ENCODE measurements at places on chromosomes 1 and 21. TPM values are rescaled to one million over a fixed set of nuclear protein-coding genes. Genes with fewer than 3 reads are reported as not detected.

DNA sequence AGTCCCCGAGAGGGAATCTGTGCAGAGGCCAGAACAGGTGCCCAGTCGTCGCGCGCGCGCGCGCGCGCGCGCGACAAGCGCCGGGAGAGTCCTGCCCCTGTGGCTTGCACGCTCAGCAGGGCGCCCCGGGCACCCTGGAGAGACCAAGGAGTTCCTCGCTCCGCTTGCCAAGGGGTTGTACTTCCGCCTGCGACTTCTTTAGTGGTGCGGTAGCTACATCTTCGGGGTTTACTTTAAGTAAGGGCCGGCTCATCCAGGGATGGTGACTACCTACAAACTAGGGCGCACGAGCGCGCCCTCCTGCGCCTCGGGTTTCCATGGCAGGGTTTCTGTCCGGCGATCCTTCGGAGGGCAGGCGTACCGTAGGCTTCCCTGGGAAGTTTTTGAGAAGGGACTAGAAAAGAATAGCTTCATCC, 1.4 kb downstream of the LHX4 start:
- DNase-seq: peak; percentile 70

DNA sequence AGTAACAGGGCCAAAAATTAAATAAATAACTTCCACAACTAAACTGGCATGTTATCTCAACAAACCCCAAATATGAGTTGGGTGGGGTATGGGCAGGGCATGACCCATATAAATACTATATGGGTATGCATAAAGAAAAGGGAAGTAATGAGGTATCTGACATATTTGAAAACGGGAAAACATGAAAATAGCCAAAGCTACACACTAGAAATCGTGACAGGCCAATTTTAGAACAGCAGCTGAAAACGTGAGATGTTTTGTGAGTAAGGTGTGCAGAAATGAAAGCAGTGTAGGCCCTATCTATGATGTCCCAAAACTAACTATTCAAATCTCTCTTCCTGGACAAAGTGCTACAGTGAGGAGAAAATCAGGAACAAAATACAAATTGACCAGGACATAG, 537.9 kb upstream of the NR5A2 start:
- no peak for DNase-seq

DNA sequence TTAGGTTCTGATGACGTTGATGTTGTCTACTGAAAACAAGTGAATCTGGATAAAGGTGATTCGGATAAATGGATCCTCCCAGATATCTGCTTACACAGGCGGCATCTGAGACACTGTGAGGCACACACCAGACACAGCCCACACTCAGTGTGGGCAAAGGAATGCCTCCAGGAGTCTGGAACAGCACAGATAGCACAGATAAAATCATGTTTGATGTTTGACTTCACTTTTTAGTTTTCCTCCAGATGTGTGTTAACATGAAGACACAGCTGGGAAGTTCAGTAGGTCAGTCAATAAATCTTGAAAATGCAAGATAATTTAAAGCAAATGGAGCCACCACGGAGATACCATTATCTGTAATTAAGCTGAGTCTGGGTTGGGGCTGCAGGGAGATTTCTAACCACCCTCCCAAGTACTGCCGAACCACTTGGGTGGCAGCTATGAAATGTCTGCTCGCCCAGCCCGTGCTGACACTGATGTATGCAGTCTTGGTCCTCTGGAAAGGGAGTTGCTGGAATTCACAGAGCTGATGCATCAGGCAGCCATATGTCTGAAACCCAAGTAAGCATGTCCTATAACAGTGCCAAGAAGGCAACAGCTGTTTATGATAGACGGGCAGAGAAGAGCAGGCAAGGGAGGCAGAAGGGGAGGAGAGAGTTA, 11.7 kb downstream of the CAPN9 start:
- no peak for DNase-seq

- no peak for DNase-seq
These were observed 315.7 kb downstream of the TPR start for GRCh38 chr1:186059311-186059710.

- peak; percentile 95 for DNase-seq
These were observed 79.0 kb upstream of the NFASC start for GRCh38 chr1:204791453-204792353.

GRCh38 chr21:45408271-45408791, 3.4 kb downstream of the COL18A1 start:
- DNase-seq: no peak

GRCh38 chr21:33109574-33110339, 39.8 kb downstream of the OLIG1 start:
- peak; percentile 62 for DNase-seq

DNA sequence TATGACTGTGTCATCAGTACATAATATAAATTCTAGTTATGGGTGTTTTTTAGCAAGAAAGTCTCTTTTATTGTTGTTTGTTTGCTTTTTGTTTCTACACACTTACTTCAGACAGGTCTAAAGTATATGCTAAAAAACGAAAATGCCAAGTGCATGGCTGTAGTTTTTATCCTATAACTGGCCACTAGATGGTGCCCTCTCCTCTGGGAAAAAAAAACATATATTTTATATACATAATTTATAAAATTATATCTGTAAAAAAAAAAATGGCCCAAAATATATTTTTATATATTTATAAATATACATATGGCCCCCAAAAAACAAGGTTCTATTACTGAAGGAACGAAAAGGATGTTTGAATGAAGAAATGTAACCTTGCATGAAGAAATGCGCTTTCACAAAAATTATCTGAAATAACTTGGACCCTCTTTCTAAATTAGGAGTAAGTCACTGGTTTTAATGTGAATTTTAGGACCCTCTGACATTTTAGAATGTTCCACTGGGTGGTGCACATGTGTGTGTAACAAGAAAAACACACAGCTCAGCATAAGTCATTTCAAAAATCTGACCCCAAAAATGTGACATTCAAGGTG, 93.5 kb downstream of the TTLL7 start:
- DNase-seq: no peak

GRCh38 chr21:41626021-41626420, 118.1 kb upstream of the TMPRSS2 start:
- DNase-seq: no peak

GRCh38 chr1:184472136-184472535, 85.3 kb downstream of the C1orf21 start:
- DNase-seq: no peak

GRCh38 chr21:31671146-31671716, 11.7 kb downstream of the SOD1 start:
- DNase-seq: no peak

DNA sequence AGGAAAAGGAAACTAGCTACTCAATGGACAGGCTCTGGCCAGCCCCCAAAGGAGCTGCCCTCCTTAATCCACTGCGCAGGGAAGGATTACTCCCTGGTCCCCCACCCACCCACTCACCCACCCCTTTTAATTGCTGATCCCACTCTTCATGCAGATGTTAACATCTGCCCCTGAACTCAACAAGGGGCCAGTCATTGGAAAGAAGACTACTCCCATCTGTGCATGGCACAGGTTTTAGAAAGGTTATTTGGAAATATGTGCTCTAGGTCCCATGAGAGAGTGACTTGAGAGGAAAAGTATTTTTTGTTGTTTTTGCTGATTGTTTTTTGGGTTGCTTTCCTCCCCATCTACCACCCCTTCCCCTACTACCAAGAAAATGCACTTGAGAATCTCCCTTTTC, 94.4 kb upstream of the FGGY start:
- no peak for DNase-seq

GRCh38 chr1:1562556-1563195, 12.0 kb downstream of the SSU72 start:
- no peak for DNase-seq

GRCh38 chr1:63799307-63799706, 25.5 kb downstream of the ROR1 start:
- no peak for DNase-seq

GRCh38 chr1:116259663-116260062, 113.4 kb upstream of the ATP1A1 start:
- DNase-seq: no peak

DNA sequence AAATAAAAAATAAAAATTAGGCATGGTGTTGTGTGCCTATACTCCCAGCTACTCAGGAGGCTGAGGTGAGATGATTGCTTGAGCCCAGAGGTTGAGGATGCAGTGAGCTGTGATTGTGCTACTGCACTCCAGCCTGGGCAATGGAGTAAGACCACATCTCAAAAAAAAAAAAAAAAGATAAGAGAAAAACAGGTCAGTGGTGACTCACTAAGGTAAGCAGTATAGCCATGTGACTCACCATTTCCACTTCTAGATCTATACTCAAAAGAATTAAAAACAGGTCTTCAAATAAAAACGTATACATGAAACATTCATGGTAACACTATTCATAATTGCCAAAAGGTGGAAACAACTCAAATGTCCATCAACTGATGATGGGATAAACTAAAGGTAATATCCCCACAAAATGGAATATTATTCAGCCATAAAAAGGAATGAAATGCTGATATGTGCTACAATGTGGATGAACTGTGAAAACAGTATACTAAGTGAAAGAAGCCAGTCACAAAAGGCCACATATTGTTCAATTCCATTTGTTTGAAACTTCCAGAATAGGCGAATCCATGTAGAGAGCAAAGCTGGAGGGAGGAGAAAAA, 75.1 kb downstream of the ZNF281 start:
- no peak for DNase-seq

DNA sequence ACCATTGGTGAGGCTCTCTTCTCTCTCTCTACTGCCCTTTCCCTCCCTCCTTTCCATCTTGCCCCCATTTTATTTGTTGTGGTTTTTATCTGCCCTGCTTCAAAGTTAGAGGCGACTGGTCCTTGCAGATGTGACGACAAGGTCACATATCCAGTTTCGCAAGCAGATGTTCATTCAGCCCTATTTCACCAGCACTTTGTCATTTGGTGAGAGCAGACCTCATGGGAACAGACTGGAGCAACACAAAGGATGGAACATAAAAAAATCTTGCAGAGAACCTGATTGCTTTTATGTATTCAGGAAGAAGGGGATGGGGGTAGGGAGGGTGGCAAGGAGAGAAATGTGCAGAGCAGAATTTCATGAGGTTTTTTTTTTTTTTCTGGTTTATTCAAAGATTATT, 84.3 kb downstream of the ELAVL4 start:
- DNase-seq: no peak

GRCh38 chr1:211210052-211210451, 49.1 kb upstream of the RCOR3 start:
- DNase-seq: no peak

DNA sequence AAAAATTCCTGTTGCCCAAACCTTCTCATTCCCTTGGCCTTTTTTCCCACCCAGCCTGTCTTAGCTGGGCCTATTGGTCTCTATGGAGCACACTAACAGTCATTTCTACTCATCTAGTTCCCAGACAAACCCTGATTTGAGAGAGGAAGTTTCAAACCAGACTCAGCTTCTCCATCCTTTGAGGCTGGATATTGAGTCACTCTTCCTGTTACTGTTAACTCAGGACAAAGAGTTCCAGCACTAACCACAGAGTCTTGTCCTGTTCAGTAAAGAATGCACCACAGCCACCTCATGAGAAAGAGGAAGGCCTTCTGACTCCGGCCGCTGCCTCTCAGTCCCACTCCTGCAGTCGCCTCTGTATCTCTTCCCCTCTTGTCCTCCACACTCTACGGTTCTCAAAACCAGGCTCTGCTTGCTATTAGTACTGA, 137.8 kb downstream of the PTPRC start:
- no peak for DNase-seq

- no peak for DNase-seq
These were observed 45.8 kb downstream of the RGS7 start for GRCh38 chr1:241311056-241311746.

DNA sequence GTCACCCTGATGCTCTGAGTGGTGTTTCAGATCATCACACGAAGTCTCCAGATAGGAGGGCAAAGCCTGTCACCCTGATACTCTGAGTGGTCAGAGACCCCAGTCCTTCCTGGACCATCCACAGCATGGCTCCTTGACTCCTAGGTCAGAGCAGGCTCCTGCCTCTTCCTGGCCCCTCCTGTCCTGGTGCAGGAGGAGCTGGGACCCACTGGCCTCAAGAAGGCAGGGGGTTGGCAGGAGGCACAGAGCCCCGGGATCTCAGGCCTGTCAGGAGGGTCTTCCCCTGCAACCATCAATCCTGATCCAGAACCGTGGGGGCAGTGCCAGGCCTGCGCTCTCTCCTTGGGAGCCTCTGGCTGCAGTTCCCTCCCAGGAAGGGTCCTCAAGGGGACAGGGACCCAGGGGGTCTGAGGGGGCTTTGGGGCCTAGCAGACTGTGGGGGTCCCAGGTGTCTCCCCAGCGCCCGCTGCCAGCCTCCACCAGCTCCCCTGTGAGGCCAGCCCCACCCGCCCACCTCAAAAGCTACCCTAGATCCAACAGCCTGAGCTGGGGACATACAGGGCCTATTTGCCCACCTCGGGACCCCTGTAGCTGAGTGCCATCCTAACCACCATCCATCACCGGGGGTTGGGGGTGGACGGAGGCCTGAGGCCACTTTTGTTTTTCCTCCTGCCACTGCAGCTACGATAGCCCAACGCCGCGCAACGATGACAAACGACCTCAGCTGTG, 27.5 kb downstream of the COL6A1 start:
- DNase-seq: no peak

- peak; percentile 39 for DNase-seq
These were observed 23.9 kb downstream of the PCNT start for GRCh38 chr21:46347791-46348381.

GRCh38 chr21:14548779-14549178, 2.7 kb upstream of the SAMSN1 start:
- DNase-seq: no peak

DNA sequence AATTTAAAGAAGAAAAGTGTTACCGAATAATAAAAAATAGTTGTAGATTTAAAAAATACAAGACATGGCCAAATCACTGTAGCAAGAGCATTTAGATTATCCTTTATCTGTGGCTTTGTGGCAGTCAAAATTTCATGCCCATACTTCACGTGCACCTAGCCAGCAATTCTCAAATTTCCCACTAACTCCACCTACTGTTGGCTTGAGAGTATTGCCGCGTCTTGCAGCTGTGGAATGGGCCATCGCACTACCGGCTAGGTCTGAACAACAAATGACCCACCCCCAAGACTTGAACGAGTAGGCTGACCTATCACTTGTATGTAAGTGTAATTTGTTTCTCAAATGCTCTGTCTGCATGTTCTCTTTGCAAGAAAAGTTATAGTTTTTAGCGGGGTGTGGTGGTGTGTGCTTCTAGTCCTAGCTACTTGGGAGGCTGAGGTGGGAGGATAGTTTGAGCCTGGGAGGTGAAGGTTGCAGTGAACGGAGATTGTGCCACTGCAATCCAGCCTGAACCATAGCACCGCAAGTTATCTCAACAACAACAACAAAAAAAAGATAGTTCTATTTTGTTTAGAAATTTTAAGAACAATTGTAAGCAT, 4.1 kb downstream of the KRTAP13-4 start:
- DNase-seq: peak; percentile 64

GRCh38 chr1:2797741-2798016, 3.8 kb downstream of the TTC34 start:
- no peak for DNase-seq

The WNT3A gene
- total RNA-seq: 0.16 TPM

The TDRD5 gene
- 0.66 TPM for total RNA-seq

The HCRTR1 gene
- total RNA-seq: 0.13 TPM

The RAB25 gene
- 82.5 TPM for total RNA-seq

The HPCA gene
- total RNA-seq: 1.9 TPM

The TEX38 gene
- total RNA-seq: 0.21 TPM

The ERG gene
- 4.5 TPM for total RNA-seq

The TTC39A gene
- 8.4 TPM for total RNA-seq

The OR2T35 gene
- total RNA-seq: not detected

The DUSP10 gene
- 1.6 TPM for total RNA-seq

The CYYR1 gene
- 29.3 TPM for total RNA-seq

The LIN28A gene
- total RNA-seq: 1,150 TPM

The SLAMF9 gene
- not detected for total RNA-seq

The ATF3 gene
- 12.5 TPM for total RNA-seq

The CD101 gene
- 1.3 TPM for total RNA-seq

The AZIN2 gene
- total RNA-seq: 0.89 TPM

The CD34 gene
- total RNA-seq: 0.18 TPM

The PRRX1 gene
- total RNA-seq: 0.31 TPM

The IL19 gene
- not detected for total RNA-seq

The FOXD3 gene
- total RNA-seq: 27.5 TPM
